Endodermal cell (in vitro differentiated cells): ENCODE measurements at places on chromosomes 4 and X. TPM values are rescaled to one million over a fixed set of nuclear protein-coding genes. Genes with fewer than 3 reads are reported as not detected.

Gene DNAAF6
- total RNA-seq: not detected in 3 replicates

Gene ALPK1
- total RNA-seq: 0.24 to 0.99 TPM in 2 of 3 replicates, not detected in the other

Gene FDCSP
- not detected in 2 replicates for total RNA-seq

Gene PASD1
- total RNA-seq: not detected in 2 replicates
